MV-4-11 (cell line): ENCODE measurements at places on chromosomes 3 and 15.

DNA sequence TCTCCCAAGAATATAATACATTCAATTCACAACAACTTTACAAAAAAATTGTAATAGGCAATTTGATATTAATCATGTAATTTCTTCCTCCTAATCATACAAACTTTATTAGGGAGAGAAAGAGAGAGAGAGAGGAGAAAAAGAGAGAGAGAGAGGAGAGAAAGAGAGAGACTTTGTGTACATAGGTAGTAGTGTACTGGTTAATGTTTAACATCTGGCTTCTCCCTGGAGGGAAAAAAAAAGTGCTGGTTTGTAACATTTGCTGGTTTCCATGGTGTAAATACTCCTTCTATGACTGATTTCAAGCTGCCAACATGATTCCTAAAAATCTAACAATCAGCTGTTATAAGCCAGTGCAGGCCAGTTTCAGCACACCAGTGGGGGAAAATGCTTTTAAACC is 98.0 kb upstream of the ARHGEF26 start:
- DNase-seq = no peak

- no peak for DNase-seq
These were observed 100.4 kb downstream of the WDR76 start for GRCh38 chr15:43927203-43927602.

DNA sequence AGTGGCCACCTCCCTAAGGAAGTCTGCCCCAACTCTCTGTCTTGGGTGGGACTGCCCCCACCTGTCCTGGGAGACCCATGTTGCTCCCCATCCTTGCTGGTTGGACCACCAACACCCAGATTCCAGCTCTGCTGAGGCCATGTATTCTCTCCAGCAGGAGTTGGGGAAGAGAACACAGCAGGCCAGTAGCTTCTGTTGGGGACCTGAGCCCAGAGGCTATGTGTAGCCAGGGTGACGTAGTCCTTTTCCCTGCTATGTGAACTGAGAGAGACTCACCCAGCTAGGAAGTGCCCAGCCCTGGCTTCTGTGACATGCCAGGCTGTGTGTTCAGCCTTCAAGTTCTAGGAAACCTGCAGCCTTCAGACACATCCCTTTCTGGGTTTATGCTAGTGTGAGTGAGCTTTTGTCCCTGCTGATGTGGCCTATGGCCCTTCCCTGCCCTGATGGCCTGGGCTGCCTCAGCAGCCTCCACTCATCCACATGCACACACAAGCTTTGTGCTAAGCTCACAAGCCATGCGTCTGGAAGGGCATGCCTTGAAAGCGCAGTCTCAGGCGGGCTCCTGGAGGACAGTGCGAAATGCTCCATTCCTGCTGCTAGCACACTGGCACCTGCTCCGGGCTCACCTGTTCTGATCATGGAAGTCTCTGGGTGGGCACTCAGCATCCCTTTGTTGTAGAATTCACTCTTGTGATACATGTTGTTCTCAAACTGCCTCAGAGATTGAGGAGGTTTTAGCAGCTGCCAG is 42.6 kb downstream of the KY start:
- DNase-seq = no peak

DNA sequence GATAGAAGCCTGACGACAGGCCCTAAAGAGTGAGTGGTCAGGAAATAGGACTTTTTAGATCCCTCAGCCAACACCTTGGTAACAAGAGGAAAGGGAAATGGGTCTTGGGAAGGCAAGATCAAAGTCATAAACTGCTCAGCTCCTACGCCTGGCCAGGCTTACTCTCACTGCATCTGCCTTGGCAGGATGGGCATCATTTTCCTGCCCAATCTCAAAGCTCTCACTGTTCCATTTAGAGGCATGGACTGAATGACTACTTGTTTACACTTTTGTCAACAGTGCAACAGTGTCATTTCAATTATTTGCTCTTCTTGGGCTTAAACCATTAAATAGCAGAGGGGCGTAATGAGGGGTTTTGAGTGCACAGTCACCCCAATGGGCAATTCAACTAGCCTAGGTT is 808.7 kb downstream of the GRM7 start:
- no peak for DNase-seq

DNA sequence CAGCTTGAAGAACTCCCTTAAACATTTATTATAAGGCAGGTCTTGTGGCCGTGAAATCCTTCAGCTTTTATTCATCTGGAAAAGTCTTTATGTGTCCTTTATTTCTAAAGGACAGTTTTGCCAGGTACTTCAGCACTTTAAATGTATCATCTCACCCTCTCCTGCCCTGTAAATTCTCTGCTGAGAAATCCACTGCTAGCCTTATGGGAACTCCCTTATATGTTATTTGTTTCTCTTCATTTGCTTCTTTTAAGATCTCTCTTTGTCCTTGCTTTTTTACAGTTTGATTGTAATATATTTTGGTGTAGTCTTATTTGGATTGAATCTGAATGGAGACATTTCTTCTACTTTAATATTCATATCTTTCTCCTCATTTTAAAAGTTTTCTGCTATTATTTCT is 86.7 kb upstream of the RBMS3 start:
- no peak for DNase-seq

DNA sequence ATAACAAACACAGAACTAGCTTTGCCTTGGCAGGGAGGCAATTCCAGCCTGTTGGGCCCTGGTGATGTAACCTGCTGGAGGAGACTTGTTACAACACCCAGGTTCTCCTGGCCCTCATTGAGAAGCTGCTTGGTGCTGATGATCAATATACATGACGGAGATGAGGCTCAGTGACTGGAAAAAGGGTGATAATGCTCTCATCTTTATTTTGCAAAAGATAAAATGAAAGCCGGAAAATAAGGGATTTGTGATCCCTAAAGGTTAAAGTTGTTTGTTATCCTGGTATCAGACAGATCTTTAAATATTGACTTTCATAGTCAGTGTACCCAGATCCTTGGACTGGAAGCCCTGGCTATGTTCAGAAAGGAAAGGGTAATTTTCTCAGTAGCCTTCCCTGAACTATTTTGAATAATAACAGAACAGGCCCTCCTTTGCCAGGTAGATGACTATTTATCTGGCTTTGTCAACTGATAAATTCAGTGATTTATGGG is 118.9 kb upstream of the MEIS2 start:
- no peak for DNase-seq
